Amniotic stem cell (primary cell): ENCODE measurements at places on chromosomes 2 and 18.

DNA sequence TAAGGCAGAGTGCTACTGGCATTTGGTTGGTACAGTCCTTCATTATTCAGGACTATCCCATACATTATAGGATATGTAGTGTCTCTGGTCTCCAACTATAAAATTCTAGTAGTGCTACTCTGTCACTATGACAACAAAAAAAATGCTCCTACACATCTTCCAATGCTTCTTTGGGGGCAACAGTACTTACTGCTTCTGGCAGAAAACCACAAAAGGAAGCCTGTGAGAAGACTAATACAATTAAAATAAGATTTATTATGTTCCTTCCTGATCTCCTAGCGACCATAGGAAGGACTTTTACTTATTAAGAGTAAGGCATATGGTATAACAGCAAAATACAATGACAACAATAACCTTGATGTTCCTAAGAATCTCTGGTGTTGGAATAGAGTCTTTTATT lies 48.4 kb upstream of the CPO start:
- DNase-seq, result no peak

GRCh38 chr2:213757525-213757924 lies 473.3 kb downstream of the SPAG16 start:
- DNase-seq, result no peak

DNA sequence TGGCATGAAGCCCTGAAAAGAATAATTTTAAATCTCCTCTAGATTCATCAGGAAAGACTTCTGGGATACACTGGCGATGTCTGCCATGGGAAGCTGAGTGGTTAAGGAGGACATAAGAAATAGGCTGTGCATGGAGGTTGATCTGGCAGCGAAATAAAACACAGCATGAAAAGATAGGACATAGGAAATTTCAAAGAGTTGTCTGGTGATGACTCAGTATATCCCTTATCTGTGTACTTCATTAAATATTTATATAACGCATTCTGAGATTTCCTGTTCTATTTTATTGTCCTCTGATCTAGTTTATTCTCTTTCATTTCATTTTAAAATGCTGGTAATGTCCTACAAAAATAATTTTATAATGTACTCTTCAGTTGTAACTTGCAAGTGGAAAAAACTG lies 1337.3 kb upstream of the DDX18 start:
- DNase-seq, result no peak

DNA sequence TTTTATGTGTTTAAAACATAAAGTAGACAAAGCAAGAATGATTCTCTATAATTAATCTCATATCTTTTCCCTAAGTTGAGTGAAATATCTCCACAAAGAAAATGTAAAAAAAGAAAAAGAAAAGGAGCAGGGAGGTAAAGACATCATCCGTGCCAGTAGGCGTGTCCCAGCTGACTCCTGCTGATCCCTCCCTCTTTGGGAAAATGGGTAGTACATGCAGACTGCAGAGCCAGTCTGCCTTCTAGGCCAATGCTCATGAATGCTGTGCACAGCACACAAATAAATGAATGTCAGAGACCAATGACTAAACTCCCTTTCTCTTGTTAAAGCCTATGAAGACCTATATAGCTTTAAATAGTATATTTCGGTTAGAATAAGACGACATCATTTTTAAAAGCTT lies 64.7 kb downstream of the RAPH1 start:
- no peak for DNase-seq

DNA sequence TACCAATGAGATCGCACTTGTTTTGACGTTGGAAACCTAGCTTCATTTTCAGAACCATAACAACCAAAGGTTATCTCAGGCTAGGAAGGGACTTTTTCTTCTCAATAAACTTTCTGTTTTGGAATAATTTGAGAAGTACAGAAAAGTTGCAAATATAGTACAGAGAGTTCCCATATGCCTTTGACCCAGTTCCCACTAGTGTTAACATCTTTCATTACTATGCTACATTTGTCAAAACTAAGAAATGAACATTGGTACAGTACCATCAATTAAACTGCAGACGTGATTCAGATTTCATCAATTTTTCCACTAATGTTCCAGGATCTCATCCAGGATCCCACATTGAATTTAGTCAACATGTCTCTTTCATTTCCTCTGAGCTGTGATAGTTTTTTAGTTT lies 111.6 kb downstream of the ATL2 start:
- DNase-seq, result no peak

GRCh38 chr2:186675380-186675779 lies 18.5 kb upstream of the FAM171B start:
- no peak for DNase-seq

DNA sequence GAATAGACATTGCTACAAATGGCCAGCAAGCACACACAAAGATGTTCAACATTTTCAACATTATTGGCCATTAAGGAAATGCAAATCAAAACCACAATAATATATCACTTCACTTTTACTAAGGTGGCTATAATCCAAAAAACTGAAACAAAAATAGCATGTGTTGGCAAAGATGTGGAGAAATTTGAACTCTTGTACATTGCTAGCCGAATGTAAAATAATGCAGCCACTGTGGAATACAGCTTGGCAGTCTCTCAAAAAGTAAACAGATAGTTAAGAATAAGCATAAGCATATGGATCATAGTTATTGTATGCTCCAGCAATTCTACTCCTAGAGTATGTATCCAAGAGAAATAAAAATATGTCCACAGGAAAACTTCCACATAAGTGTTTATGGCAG lies 192.5 kb downstream of the EN1 start:
- no peak for DNase-seq

DNA sequence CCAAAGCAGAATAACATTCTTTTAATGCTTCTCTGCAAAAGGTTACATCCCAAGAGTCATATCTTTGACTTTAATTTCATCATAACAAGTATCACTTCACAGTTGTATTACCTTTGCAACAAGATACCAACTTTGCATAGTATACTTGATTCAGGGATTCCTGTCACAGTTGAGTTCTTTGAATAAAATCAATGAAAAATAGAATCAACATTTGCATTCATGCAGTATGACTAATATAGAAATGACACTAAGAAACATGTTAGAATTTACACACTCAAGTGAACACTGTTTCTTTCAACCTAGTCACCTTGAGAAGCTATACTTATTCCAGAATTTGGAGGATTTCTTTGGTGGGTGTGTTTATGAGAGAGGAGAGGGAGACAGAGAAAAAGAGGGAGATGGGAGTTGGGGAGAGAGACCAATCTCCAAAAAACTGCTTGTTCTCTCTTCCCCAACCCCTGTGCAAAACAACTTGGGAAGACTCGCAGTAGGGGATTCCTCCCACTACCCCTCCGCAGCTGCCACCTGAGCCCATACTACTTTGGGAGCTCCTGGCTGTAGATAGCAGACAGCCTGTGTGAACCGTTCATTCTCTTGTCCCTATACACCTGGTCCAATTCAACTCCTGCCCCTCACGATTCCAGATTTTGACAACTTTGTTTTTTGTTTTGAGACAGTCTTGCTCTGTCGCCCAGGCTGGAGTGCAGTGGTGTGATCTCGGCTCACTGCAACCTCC lies 57.7 kb downstream of the PELI1 start:
- DNase-seq, result no peak

- DNase-seq, result no peak
These were observed 9.4 kb upstream of the SERPINB7 start for GRCh38 chr18:63765837-63766236.

DNA sequence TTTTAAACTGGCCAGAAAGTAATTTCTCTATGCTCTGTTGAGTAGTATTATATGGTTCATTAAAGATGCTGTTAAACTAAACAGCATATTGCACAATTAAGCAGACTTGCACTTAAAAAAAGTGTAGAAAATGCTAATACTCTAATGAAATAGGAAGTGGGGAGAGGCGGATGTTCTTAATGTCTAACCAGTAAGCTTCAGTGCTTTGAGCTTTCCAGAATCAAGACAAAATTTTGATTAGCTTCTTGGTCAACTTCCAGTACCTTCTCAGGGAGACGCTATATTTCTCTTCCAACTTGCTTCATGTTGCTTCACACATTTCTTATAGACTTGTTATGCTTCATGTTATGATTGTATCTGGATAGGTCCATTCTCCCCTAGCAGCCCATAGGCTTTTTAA lies 89.1 kb downstream of the MAP2 start:
- DNase-seq, result no peak
